ENCODE measurements at places on chromosomes 5 and 9.

DNA sequence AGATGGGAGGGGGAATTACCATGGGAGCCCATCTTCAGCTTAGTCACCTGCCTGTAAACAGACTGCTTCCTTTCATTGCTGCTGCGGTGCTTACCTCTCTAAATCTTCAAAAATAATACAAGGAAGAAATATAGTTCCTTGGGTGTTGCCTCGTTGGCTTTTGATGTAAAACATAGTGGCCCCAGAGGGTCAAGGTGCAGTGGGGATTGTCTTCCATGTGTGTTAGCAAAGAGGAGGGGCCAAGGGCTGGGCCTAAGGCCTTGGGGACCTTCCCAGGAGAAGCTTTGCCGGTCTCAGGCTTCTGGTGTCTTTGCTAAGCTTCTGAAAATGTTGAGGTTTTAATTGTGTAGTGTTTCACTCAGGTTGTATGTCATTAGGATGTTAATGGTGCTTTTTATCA is 90.0 kb downstream of the PDE8B start:
- no peak for DNase-seq

- no peak for DNase-seq
Measured at GRCh38 chr5:55853818-55854217, 2.7 kb downstream of the IL31RA start.

- no peak for DNase-seq
Measured at GRCh38 chr9:134871697-134872340, 8.8 kb upstream of the FCN2 start.

- DNase-seq = no peak
Measured at GRCh38 chr9:71681708-71682272, 86.5 kb downstream of the CEMIP2 start.

DNA sequence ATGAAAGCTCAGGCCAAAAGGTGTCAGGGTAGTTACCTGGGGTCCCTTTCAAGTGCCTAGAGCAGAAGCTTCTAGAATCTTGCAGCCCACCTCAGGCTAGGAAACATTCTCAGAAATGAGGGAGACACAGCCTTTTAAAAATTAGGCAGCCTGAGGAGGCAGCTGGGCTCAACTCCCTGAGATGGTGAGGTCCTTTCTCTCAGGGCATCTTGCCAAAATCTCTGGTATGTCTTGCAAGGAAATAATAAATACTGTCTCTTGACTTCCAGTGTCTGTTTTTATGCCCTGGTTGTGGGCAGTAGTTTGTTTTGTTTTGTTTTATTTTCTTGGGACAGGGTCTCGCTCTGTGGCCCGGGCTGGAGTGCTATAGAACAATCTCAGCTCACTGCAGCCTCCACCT is 100.9 kb upstream of the APC start:
- DNase-seq = no peak

DNA sequence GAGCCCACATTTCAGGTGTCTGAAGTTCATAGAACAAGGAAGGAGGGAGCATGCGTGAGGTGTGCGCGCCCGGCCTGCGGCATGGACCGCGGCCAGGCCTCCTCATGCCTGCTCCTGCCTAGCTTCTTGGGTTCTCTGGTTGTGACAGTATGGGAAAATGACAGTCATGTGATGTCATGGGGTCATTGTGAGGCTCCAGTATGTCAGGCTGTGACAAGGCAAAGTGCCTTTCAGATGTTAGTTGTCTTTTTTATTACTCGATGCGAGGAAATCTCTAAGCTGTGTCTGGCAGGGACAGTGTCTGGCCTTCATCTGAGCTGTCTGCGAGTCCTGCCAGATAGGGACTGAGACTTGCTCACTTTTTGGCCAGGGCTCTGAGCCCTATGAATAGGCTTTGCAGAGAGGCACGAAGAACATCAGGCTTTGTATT is 13.3 kb downstream of the UCK1 start:
- no peak for DNase-seq

- DNase-seq = no peak
Measured at GRCh38 chr5:123150089-123150488, 61.0 kb downstream of the PRDM6 start.

DNA sequence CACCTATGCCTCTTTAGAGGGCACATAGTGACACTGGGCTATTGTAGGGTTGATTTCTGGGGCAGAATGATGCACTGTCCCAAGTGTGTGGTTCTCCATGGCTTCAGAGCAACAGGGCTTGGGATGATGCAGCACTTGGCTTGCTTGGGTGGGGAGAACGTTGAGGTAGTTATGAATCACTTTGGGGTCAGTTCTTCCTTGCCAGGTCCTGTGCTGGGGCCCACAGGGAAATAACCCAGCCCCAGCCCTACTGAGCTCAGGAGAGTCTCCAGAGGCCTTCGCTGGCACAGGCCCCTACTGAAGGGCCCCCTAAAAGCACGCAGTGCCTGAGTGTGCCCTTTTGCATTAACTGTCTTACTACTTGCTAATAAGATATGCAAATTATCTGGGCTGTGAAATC is 24.2 kb downstream of the JADE2 start:
- no peak for DNase-seq

Data from T-helper 22 cell (primary cell).